ENCODE measurements at places on chromosomes 13 and 19. TPM values are rescaled to one million over a fixed set of nuclear protein-coding genes. Genes with fewer than 3 reads are reported as not detected.

Gene SIGLEC10
- total RNA-seq, result not detected

Gene PPP1R15A
- total RNA-seq, result 44.5 TPM

Gene CEACAM6
- 0.31 TPM for total RNA-seq

Gene C5AR1
- total RNA-seq, result 2.9 TPM

Gene NPAS1
- 2.2 TPM for total RNA-seq

Gene ICAM3
- 5.1 TPM for total RNA-seq

Gene KLK12
- total RNA-seq, result 0.44 TPM

Gene SHISA7
- total RNA-seq, result 0.10 TPM

Gene CATSPERD
- not detected for total RNA-seq

Gene IGFL1
- total RNA-seq, result not detected

Gene C19orf67
- total RNA-seq, result 0.43 TPM

Gene SYNGR4
- total RNA-seq, result not detected

Gene SRRM5
- 0.79 TPM for total RNA-seq

Data from progenitor cell of endocrine pancreas (in vitro differentiated cells).